ENCODE measurements at places on chromosomes 6 and 20.
A peak's percentile ranks its signal among the peaks of the same experiment; 100 is the strongest.

- DNase-seq = no peak
Measured at GRCh38 chr6:79612918-79613317, 18.2 kb upstream of the SH3BGRL2 start.

GRCh38 chr20:15945289-15945688, 628.0 kb downstream of the KIF16B start:
- DNase-seq = no peak

GRCh38 chr6:2187826-2188225, 57.6 kb downstream of the GMDS start:
- no peak for DNase-seq

DNA sequence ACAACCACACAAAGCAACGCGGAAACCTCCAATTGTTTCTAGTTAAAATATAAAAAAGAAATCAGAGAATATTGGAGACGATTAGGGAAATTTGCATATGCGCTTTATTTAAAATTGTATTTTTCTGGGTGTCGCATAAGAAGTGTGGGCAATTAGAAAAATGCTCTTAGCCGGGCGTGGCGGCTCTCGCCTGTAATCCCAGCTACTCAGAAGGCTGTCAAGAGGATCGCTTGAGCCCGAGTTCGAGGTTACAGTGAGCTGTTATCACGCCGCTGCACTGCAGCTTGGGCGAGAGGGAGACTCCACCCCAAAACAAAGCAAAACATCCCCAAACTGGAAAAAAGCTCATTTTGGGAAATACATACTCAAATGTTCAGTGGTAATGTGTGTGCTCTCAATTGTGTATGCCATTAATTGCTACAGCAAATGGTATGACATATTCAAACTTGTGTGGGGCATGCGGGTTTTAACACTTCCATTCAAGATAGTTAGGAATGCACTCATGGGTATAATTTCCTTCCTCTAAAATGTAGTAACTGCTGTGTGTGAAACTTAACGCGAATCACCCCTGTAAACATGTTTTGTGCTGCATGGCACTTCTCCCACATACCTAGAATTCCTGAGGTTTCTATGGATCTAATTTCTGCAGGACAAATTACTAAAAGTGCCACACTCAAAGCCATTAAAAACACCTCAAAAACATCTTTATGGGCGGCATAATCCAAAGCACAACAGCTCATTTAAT, 54.7 kb upstream of the HFE start:
- DNase-seq = no peak

- DNase-seq = no peak
Measured at GRCh38 chr20:51541189-51542032, 1.1 kb downstream of the NFATC2 start.

DNA sequence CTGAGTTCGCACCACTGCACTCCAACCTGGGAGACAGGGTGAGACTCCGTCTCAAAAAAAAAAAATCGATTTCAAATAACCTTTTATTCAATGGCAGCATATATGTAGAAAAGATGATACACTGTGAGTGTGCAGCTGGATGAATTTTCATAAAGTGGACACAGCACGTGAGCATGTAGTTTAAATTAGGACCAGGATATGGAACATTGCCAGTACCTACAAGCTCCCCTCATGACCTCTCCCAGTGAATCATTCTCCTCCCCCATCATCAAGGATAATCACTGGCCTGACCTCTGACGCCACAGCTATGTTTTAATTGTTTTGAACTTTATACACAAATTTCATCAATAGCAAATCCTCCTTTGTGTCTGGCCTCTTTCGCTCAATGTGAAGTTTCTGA, 53.8 kb upstream of the HDAC2 start:
- DNase-seq = no peak

DNA sequence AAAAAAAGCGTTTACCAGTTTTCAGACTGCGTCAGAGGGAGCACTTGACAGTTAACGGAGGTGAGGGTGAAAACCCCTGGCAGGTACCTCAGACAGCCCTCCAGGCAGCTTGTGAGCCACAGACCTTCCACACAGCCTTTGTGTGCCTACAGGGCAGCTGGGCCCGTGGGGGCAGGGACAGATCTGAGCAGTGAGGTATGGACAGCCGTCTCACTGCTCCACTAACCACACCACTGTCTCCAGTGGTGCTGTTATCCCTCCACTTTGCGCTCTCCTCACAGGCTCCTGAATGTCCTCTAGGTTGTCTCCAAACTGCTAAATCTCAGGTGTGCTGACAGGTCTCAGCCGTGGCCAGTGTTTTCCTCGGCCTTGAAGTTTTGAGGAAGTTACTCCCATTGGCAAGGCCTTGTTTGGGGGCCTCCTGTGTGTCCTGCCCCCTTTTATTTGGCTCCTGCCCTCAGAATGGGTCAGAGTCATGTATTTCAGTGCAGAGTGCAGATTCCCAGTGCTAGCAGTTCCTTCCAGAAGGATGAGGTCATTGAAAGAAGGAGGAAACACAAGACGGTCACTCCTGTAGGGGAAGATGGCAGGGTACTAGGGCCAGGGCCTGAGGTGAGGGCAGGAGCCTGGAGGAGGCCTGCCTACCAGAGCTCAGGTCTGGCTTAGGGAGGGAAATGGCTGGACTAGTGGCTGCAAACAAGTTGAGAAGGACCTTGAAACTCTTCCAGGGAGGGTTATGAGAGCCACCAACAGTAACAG, 11.8 kb downstream of the GFRA4 start:
- DNase-seq = no peak

DNA sequence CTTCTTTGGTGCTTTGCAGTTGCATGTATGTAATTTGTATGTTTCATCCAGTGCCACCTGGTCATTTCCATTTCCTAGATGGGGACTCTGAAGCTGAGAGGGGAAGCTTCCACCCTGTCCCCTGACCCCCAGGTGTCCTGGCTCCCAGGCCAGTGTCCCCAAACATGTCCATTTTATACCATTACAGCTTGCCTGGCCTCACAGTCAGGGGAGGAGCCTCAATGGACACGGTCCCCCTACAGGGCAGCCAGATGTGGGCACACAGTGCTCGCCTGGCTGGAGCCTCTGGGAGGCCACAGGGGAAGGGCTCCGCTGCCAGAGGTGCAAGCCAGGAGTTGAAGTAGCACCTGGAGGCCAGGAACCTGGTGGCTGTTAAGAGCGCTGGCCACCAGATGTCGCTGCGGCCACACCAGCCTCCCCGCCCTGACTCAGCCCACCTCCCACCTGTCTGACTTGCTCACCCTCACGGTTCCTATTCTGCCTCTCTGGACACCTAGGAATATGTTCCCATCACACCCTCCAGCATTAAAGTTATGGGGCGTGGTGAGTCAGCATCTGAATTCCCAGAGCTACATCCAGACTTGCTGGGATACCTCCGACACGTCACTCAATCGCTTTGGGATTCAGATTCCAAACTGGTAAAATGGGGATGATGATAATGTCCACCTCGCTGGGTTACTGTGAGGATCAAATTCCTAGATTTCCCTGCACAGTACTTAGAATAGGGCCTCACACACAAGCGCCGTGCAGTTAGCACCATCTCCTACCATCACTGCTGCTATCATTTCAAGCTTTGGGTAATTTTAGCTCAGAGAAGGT, 107.4 kb downstream of the SULF2 start:
- DNase-seq = peak; percentile 18

DNA sequence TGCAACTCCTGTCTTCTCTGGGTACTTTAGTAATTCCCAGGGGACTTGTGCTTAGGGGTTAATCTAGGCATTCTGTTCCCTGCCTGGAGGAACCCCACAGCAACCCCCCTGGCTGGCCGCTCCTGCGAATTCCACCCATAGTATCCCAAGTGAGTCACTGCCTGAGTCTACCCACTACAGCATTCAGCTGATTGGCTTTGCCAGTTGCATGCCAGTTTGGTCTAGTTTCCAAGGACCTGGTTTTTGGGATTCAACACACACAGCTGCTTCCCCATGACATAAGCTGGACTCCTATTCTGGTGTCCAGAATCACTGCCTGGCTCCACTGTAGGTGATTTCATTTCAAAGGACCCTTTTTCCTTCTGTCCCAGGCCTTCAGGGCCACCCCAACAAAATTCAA, 40.3 kb downstream of the PLCG1 start:
- no peak for DNase-seq

GRCh38 chr6:46521464-46521971, 30.3 kb upstream of the RCAN2 start:
- no peak for DNase-seq

DNA sequence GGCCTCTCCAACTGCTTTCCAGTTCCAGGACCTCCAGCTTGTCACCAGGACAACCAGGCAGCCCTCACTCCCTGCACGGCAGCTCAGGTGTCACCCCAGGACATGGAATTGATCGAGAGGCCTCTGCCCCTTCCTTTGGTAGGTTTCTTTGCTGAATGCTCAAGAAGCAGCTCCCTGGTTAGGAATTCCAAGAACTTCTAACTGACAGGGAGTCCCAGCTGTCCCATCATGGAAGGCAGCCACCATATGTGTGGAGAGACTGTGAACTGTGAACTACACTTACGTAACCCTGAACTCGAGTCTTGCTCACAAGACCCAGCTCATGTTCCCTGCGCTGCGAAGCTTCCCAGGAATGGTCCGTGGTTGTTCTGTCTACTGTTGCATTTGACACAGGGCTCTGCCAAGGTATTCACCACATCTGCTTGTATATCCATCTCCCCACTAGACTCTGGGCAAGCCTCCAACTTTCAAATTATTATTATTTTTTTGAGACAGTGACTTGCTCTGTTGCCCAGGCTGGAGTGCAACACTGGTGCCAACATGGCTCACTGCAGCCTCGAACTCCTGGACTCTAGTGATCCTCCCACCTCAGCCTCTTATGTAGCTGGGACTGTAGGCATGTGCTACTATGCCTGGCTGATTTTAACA, 35.7 kb downstream of the MGME1 start:
- no peak for DNase-seq

DNA sequence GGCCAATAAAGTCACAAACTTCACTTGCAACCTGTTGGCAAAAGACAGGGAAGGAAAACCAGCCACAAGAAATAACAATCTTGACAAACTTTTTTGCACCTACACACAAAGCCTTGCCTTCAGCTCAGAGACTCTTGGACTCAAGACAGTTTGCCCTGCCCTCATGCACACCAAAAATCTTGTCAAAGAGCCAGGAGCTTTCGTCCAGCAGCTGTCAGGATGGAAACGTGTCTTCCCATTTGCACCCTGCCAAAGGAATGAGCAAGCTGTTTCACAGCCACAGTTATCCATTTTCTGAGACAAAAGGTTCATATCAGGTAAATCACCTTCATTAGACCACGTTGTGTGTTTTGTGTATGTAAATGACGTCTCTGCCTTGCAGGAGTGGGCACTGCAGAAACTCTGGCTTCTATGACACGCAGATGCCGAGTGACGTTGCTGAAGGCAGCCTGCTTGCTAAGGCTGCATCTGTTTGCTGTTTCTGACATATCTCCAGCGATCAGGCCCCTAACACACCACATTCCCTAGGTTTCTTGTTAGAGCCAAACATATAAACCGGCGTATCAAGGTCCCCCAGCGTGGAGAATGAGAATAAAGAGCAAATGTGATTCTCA, 193.4 kb downstream of the SYNDIG1 start:
- no peak for DNase-seq

DNA sequence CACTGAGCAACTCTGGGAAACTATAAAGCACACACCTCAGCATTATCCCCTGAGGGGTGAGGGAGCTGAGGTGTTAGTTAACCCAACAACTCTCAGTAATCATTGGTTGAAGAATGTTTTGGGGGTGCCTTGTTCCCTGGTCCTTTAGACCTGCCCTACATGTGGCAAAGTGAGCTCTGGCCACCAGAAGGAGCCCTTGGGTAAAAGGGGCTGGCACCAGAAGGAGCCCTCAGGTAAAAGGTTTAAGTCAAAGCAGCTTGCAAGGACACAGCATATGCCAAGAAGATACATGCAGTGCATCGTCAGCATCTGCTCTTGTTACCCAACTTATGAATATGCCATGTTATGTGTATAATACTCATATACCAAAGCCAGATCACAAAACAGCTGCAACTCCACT, 1081.7 kb downstream of the KIF16B start:
- DNase-seq = no peak

GRCh38 chr6:106005013-106005412, 81.1 kb upstream of the PRDM1 start:
- no peak for DNase-seq

DNA sequence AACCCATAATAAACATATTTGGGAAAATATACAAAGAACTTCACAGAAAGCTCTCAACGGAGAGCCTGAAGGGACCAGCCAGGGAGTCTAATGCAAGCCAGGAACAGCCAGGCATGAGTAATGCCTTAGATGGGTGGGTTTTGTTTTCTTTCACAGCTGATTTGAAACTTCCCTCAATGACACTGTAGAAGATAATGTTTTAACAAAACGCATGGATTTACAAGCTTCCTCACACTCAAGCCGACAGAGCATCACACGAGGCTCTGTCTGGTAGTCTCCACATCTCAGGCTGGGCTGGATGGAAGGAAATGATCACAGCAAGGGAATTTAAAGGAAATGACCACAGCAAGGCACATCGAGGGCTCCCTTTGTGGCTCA, 113.9 kb downstream of the GMPR start:
- DNase-seq = no peak

- no peak for DNase-seq
Measured at GRCh38 chr6:15058200-15059061, 187.4 kb upstream of the JARID2 start.

- no peak for DNase-seq
Measured at GRCh38 chr20:33656010-33656782, 5.9 kb upstream of the C20orf144 start.

- DNase-seq = no peak
Measured at GRCh38 chr6:36335465-36336207, 1.1 kb downstream of the BNIP5 start.

DNA sequence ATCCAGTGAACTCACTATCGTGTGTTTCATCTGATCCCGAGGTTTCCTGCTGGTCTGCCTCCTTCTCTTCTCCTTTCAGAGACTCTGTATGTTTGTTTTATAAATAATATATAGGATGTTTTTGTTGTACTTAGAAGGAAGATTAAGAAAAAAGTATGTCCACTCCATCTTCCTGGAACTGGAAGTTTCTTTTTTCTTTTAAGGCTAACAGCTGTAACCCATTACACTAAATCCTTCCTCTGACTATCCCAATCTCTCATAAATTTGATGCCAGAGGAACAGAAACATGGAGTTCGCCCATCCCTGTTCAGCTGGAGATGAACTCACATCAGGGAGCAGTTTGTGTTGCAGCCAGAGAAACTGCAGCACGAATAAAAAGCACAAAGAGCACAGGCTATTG, 20.7 kb downstream of the RIPK1 start:
- DNase-seq = no peak

DNA sequence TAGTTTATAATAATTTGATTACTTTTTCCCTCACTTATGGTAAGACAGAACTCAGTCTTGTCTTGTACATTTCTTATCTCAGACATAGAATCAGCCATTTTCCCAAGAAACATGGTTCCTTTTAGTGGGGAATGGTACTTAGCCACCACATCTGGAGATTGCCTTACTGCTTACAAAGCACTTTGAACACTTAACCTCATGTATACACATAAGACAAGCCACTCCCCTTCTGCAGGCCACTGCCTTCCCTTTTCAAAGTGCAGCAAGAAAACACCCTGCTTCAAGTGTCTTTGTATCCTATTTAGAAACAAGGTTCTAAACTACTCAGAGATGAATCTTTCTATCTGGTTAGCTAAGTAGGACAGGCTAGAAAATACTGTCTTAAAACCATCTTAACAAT, 159.2 kb downstream of the UBE3D start:
- DNase-seq = no peak

All from NCI-H1930 (cell line).